Hair follicular keratinocyte (primary cell): ENCODE measurements at places on chromosomes 13 and 19. TPM values are rescaled to one million over a fixed set of nuclear protein-coding genes. Genes with fewer than 3 reads are reported as not detected.

GYS1 gene
- total RNA-seq, result 46.7 and 54.8 TPM in 2 replicates

GFY gene
- total RNA-seq, result not detected in 2 replicates

ZSCAN4 gene
- total RNA-seq, result not detected in 2 replicates

PNMA8A gene
- total RNA-seq, result 0.87 and 1.2 TPM in 2 replicates

PRR20E gene
- not detected in 2 replicates for total RNA-seq

NKPD1 gene
- 1.1 and 2.1 TPM in 2 replicates for total RNA-seq

APOC4 gene
- total RNA-seq, result not detected in 2 replicates

ZNF304 gene
- total RNA-seq, result 5.0 and 5.9 TPM in 2 replicates
